ENCODE measurements at places on chromosomes 3 and 15.

DNA sequence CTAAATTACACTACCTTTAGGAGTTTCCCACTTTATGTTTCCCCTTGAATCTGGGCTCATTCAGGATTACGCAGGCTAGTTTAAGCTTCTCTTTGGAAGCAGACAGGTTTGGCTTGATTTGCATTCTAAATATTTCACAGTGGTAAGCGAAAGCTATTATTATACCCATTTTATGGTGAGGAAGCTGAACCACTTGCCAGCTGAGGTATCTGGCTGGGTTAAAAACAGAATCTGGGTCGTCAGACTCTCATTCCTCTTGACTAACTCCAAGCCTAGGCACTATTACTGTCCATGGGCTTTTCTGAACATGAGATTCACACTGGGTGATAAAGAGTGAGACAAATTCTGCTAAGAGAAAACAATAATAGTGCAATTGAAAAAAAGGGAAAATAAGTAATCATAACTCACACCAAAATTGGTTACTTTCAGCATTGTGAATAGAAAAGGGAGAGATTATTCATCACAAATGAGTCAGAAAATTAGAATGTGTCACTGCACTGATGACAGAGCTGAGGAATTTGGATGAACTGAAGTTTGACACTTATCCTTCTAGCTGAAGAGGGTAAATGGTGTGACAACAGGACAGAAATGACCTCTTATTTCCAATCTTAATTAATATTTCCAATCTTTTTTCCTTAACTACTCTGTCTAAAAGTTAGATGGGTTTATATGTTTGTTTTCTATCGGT is 211.3 kb downstream of the TIGIT start:
- DNase-seq = no peak

DNA sequence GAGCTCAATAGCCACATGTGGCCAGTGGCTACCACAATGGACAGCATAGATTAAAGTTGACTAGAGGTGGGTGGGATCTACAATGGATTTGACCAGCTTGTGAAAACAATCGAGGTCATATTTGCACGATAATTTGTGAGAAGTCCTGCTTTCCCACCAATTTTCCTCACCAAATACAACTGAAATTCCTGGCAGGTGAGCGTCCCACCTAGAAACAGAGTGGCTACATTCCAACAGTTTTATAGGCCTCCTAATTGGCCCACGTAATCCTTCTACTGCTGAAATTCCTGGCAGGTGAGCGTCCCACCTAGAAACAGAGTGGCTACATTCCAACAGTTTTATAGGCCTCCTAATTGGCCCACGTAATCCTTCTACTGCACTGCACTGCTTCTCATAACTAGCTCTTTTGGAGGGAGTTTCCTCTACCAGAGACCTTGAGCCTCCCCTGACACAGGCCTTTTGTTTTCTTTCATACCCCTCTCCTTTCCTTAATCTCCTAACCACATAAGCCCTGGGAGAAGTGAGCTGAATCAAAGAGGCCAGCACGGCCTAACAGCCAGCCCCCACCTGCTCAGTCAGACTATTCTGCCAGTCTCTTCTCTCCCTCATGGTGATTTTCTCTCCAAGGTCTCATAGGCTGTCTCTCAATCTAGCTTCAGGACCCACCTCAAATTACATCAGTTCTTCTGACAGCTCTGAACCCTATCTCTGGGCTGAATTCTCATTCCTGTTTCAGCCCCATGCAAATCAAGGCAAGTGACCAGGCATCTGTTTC is 80.2 kb downstream of the BFSP2 start:
- no peak for DNase-seq

DNA sequence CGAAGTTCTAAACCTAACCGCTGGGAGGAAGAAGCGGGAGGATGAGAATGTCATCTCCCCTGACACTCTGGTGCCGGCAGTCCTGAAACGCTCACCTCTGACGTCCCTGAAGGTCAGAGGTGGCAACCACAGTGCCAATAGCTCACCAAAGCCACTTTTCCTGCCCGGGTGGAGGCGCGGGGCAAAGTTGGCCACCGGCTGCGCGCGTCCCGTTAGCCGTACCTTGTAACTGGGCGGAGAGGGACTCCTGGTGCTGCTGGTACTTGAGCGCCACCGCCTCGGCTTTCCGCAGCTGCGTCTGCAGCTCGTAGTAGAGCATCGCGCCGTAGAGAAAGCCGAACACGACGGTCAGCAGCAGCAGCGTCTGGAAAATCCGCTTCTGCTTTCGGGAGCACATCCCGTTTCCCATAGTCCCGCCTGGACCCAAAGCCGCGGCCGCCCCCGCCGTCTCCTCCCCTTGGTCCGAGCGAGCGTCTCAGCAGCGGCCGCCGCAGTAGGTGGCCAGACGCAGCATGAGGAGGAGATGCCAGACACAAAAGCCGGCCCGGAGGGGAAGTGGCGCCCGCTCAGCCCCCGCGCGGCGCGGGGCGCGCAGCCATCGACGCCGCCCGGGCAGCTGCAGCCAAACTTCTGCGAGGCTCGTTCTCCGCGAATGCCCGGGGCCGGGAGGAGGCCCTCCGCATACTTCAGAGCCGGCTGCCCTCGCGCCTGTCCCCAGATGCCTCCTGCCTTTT is 680 bp downstream of the GOLIM4 start:
- no peak for DNase-seq

- DNase-seq = no peak
Observed at GRCh38 chr3:6989608-6990291, 128.8 kb downstream of the GRM7 start.

DNA sequence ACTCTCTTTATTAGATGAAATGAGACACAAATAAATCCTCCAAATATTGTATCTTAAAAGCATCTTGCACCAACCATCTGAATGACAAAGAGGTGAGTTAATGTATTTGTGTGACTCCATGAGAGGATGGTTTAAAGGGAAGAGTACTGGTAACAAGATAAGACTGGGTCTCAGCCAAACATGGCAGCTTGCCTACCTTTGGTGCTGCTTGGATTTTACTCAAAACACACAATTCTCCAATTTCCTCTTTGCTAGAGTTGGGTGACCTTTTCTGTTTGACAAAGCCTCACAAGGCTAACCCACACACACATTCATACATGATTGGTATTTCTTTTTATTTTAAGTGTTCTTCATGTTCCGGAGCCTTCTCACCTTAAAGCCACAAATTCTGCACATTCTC is 506.4 kb downstream of the FGF12 start:
- no peak for DNase-seq

Measured in LNCaP clone FGC (cell line).